Activated T-helper 1 cell treated with anti-CD3 and anti-CD28 coated beads, Interleukin-2, amount 50 U/mL, for 16 hours (primary cell): ENCODE measurements at places on chromosomes 5 and 9.

GRCh38 chr9:445033-445432 lies 230.4 kb downstream of the DOCK8 start:
- DNase-seq = no peak

- DNase-seq = no peak
Measured at GRCh38 chr9:86503314-86503713, 149.1 kb upstream of the TUT7 start.

GRCh38 chr9:91658513-91659105 lies 235.0 kb upstream of the NFIL3 start:
- DNase-seq = no peak

GRCh38 chr5:170466988-170467707 lies 36.7 kb upstream of the KCNIP1 start:
- no peak for DNase-seq

GRCh38 chr9:136740971-136741882 lies 1.5 kb downstream of the LCN10 start:
- DNase-seq = no peak
